ENCODE measurements at places on chromosomes 11 and 22.
A peak's percentile ranks its signal among the peaks of the same experiment; 100 is the strongest.

GRCh38 chr22:26547426-26547825 lies 35.2 kb upstream of the TFIP11 start:
- DNase-seq = no peak

GRCh38 chr22:21714059-21714770 lies 21.4 kb downstream of the YPEL1 start:
- no peak for DNase-seq

DNA sequence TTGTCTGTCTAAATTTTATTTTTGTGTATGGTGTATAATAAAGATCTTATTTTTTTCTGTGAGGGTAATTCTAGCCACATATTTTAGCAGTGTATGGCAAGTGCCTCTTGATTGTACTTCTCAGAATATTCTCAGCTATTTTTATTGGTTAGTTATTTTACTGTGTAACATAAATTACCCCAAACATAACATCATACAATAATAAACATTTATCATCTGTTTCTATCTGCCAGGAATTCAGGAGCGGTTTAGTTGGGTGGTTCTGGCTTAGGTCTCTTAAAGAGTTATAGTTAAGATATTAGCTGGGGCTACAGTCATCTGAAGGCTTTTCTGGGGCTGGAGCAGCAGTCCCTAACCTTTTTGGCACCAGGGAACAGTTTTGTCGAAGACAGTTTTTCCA lies 47.8 kb downstream of the PPFIBP2 start:
- DNase-seq = no peak

DNA sequence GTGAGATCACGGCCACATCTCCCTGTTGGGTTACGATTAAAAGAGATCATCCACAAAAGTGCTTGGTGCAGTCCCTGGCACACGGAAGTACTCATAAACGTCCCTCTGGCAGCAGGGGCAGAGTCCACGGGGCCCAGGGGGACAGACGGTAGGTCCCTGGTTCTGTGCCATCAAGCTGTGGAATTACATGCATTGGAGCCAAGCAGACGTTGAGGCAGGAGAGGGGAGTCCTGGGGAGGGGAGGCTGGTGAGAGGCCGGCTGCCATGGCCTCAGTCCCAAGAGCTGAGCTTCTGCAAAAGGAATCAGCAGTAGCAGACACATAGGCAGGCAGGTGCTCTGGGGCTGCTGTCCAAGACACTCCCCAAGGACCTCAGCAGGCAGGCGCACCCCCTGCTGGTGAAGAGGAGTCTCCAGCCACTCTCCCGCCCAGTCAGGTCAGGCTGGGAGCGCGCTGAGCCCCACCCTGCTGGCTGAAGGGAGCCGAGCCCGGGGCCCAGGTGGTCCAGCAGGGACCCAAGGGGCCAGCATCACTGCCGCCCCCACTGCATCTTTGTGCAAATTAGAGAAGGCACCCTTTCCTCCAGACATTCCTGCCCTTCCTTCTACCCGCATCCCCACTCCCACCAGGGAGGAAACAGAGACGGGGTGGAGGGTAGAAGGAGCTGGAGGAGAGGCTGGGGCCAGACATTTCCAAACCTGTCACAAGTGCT lies 7.6 kb upstream of the KCTD17 start:
- DNase-seq = peak; percentile 61

DNA sequence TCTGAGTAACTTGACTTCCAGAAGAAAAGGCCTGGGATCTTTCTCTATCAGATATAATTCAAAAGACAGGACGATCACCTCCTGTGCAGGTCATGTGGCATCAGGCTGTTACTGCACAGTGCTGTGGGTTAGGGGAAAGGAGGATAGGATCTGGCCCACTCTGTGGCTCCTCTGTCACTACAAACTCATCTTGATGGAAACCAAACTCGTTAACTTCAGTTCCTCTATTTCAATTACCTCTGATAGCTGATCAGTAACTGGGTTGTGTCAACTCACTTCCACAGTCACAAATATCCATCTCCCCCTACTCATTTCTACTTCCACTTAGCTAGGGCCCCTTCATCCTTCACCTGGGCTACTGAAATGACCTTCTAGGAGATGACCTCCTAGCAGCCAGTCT lies 95.2 kb downstream of the RCN1 start:
- DNase-seq = no peak

GRCh38 chr22:33835265-33835664 lies 85.0 kb downstream of the LARGE1 start:
- no peak for DNase-seq

- DNase-seq = no peak
Measured at GRCh38 chr11:86991341-86991740, 36.1 kb upstream of the FZD4 start.

DNA sequence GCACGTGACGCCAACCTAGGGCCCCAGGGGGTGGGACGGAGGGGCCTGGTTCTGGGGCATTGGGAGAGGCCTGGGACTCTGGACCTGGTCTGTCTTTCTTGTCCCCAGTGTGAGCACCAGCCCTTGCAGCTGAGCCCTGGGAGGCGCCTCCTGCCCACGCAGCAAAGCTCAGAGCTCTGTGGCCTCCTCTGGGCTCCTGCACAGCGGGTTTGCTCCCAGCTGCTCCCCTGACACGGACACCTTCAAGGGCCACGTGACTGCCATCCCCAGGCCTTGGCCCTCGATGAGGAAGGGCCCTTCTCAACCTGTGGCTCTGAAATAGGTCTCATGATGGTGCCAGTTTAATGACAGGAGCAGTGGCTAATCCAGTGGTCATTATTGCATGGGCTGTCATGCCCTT lies 31.5 kb upstream of the CCDC188 start:
- DNase-seq = no peak

DNA sequence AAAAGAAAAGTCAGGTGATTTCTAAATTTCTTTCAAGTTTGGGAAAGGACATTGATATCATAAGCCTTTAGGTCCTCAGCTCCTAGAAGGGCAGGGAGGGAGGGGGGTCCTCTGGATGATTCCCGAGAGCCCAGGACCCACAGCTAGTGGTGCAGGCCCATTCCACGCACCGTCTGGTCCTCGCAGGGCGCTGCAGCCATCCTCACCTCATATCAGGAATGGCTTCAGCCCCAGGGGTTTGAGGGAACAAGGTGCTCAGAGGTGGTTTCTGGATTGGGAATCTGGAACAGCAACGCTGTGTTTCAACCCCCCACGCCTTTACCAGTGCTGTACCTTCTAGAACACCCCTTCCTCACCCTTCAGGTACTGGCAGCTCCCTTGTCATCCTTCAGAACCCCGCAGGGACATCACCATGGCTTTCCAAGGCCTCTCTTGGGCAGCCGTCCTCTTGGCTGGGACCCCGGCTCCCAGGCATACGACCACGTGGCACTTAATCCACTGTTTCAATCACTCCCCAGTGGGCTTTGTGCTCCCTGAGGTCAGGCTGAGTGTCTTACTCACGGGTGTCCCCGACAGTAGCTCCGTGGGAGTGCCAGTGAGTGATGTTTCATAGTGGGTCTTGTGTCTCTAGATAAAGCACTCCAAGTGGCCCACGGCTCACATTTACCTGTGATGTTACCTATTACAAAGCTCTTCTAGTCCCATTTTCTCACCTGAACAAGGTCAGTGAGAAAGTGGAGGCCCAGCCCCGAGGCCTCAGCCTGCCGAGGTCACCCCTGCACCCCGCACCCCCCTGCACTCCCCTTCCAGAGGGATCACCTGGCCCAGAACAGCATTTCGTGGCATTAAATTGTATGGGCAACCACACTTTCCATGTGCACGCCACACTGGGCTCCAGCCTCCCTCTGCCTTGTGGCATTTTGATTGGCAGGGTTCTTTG lies 93.9 kb downstream of the MORC2 start:
- no peak for DNase-seq

- no peak for DNase-seq
Measured at GRCh38 chr11:5691964-5692361, 2.4 kb downstream of the TRIM22 start.

DNA sequence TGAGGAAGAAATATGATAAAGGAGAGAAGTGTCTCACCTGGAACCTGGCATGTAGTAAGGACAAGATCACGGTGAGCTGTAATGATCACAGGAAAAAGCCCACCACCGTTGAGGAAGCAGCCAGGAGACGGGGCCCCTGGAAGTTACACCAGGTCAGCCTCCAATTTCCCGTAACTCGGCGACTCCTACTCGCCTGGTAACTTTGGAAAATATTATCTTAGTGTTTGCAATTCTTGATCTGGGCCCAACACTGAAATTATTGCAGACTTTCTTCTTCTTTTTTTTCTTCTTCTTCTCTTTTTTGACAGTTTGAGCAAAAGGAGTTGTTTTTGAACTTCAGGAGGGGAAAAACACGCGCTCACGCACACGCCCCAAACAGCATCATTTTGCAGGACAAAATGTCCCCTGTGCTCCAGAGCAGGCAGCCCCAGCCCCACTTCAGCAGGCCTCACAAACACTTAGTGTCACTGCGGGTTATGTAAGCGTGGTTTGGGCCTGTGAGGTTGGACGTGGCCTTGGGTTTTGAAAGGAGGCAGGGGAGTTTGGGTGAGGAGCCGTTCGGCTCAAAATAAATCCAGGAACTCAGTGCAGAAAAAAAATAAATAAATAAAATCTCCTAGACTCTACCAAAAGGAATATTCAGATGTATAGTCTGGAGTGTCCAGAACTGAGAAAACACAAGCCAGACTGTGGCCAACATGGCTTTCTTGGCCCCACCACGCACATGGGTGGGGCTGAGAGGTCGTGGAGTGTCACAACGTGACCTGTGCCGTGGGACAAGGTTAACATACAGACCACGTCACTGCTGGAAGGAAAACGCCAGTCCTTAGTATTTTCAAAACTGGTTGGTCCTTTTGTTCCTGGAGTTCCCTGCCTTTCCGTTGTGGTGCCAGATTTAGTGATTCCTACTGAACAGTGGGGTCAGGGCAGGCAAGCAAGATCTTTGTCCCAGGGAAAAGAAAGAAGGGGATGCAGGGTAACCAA lies 26.3 kb upstream of the MN1 start:
- DNase-seq = no peak

All from cardiac fibroblast (primary cell).